ENCODE measurements at places on chromosomes 13 and 19.

GRCh38 chr13:74256969-74257368, 122.8 kb upstream of the KLF12 start:
- no peak for DNase-seq

GRCh38 chr19:15453091-15453578, 3.4 kb upstream of the WIZ start:
- no peak for DNase-seq

DNA sequence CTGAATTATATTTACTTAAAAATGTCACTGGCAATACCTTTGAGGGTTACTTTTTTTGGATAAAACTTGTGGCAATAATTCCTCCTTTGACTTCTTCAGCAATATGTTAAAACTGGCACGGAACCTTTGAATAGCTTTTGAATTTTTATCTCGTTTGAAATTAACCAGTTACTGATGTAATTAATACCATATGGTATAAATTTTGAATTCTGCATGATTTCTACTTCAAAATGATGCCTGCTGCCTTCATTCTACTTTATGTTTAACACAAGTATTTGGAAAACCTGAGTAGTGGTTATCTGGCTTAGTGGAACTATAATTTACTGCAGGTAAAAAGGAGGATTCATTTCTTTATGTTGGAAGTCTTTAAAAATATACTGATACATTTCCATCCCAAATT, 85.3 kb downstream of the LRCH1 start:
- DNase-seq = no peak

DNA sequence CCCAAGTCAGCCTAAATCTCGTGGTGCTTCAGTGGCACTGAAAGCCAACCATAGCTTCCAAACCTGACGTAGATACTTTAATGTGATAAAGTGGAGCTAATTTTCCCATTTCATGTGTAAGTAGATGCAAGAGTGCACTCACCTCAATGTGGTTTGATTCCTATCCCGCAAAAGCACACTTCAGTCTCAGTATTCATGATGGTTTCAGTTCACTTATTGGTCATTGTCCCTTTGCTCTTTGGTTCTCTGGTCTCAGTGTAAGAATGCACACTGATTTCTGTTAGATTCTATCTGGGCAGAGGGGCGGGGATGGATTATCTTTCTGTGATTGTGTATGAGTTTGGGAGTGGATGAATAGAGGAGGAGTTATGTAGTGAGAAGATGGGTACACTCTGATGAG, 340.6 kb downstream of the KCNRG start:
- no peak for DNase-seq

GRCh38 chr19:42165146-42165545, 32.9 kb upstream of the POU2F2 start:
- DNase-seq = no peak

DNA sequence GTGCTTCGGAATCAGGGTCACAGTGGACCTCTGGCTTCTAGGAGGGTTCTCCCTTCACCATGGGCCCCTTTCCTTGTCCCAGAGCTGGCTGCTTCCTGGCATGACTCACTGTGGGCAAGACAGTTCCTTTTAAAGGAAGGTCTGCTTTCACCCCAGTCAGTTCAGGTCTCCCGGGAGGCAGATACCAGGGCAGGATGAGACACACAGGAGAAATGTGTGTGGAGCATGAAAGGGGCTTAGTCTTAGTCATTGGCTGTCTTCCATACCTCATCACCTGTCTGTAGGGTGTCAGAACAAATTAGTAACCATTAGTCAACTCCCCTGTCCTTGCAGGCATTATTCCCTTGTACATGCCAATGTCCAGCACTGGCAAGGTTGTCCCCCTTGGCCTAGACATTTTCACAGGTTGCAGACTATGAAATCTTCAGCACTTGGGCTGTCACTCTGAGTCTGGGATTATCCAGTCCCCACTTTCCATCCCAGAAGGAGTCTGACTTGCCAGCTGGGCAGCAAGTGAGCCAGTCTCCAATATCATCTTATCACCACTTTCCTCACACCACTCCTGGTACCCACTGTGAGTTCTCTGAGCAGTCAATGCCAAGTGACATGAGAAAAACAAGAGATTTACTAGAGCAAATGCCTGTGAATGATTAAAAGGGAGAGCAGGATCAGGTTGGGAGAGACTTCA, 76.8 kb upstream of the MEDAG start:
- no peak for DNase-seq

- no peak for DNase-seq
These were observed 7.4 kb upstream of the ESD start for GRCh38 chr13:46804391-46804815.

- peak; percentile 80 for DNase-seq
These were observed 36.4 kb upstream of the NANOS3 start for GRCh38 chr19:13840305-13841085.

DNA sequence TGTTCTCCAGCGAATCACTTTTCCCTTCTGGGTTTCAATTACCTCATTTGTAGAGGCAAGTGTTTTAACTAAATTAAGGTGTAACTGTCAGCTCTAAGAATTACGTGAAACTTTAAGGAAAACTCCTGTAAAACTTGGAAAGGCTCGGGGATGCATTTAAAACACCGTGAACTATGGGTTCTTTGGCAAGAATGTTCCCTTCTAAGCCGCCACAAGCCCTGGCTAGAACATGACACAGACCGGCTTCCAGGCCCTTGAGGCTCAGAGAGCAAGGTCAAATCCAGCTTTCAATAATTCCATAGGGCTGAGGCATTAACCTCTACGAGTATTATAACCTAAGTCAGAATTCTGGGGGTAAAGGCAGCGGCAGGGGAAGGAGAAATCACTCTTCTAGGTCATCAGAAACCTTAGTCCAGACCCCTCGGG, 685 bp downstream of the VWA8 start:
- DNase-seq = no peak

DNA sequence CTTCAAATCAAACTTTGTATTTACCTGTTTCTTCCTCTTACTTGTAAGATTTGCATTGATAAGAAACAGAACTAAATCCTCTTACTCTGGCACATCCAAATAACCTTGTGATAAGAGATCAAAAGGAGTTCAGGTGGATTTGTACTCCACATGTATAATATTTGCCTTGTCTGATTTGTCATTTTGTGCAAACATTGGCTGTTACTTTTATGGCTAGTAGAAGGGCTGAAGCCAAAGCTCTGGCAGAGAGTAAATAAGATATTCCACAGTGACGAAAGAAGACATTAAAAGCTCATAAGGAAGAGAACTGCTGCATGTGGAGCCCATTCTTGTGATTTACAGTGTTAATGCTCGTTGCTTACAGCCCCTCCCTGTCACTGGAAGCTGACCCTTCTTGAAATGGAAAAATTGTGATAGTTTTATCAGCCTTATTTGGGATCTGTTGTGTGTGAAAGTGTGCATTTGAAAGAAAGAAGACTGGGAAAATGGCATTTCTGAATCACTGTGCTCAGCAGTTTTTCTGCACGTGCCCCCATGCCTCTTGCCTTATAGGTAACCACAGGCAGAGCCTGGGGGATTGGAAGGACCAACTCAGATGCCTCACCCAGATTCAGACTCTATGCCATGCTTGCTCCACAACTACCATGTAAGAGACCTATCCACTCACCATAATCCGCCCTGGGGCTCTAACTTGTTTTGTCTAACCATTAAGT, 68.2 kb downstream of the OXGR1 start:
- no peak for DNase-seq

DNA sequence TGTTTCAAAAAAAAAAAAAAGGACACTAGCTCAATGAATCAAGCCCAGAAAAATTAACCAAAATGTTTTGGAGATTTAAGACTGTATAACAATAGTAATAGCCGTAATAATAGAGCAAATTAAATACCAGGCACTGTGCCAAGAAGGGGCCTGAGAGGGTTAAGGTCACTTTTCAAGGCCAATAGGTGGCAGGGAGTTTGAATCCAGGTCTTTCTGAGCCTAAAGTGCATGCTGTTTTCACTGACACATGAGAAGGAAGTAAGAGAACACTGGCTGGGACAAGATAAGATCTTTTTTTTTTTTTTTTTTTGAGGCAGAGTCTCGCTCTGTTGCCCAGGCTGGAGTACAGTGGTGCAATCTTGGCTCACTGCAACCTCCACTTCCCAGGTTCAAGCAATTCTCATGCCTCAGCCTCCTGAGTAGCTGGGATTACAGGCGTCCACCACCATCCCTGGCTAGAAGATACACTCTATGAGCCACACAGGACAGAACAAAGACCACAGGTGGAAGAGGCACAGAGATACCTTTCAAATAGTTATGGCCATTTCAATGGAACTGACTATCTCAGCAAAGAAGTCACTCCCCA, 7.7 kb downstream of the FFAR2 start:
- no peak for DNase-seq

DNA sequence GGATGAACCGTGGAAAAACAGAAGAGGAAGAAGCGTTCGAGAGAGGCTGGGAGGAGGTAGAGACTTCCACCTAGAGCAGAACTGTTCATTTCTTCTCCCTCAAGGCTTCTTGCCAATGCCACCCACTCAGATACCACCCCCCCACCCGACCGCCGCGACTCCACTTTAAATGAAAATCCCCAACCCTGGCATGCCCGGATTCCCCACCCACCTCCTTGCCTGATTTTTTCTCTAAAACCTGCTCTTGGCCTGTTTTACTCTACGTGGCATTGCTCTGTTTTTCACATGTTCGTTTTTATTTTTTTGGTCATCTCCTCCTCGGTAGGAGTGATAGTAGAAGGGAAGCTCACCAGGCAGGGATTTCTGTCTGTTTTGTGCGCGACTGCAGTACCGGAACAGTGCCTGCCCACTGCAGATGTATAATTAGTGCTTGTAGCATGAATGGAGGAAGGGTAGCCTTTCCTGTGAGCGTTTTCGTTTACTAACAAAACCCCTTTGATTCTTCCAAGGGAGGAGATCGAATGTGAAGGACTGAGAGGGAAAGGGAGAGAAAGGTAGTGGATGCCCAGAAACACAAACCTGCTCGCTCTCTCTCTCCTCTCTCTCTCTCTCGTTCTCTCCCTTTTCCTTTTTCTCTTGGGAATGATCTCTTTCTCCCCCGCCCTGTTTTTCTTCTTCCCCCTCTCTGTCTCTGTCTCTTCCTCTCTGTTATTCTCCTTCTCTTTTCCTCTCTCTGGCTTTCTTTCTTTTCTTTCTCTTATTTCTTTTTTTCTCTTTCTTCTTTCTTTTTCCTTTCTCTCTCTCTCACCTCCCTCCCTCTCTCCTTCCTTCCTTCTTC, 2.2 kb downstream of the CD70 start:
- peak; percentile 63 for DNase-seq

GRCh38 chr19:49498475-49498874, 2.2 kb downstream of the RPS11 start:
- peak; percentile 69 for DNase-seq

DNA sequence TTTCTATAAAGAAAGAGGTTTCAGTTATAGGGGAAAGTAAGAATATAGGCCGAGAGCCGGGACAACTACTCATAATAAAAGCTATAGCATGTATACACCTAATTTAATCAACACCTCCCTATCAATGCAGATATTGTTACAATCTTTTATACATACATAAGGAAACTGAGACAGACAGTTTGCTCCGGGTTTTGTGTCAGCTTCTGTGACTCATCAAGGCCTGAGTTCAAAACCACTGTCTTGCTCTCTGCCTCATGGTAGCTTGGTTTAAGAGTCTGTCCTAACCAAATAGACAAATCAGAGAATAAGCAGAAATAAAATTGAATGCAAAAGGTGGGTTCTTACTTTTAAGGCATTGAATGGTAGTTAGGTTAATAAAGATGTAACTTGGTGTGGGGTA, 222.9 kb downstream of the GGACT start:
- DNase-seq = no peak

DNA sequence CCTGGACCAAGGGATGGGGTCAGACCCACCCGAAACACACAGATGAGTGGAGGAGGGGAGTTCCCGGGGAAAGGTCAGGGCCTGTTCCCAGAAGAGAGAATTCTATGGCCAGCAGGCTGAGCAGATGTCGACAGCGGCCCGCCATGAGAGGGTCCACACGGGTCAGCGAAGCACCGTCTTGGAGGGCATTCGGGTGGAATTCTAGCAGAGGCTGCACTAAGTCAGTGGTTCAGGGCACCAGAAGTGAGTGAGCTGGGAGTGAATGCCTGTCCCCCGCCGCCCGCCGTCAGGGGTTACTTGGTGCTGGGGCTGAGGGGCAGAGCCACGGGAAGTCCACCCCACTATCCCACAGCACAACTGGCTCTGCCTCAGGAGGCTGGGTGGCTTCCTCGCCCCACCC, 96.2 kb upstream of the VSTM2B start:
- DNase-seq = no peak

GRCh38 chr13:103539265-103539664, 473.0 kb upstream of the SLC10A2 start:
- DNase-seq = no peak

DNA sequence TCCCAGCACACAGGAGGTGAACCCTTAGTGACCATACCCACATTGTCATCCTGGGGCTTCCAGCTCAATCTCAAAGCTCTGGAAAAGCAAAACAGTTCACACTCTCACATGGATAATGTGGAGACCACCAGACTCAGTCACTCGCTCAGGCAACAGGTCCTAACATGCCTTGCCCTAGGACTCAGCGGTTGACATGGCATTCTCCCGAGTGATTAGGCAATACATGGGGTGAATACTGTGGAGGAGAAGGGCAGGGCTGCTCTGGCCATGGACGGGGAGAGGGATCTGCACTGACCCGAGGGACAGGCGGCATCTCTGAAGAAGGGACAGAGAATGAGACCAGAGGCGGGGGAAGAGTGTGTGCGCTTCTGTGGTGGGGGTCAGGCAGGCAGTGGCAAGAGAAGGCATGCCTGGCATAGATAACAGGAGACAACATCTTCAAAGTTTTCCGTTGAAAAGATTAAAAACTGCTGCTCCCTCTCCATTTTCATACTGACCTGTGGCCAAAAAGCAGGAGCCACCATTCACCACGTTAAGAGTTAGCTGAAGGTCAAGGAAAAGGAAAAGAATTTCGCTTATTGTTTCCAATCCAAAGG, 44.5 kb upstream of the EPHX3 start:
- DNase-seq = no peak

GRCh38 chr13:26255691-26256277, 1.9 kb downstream of the CDK8 start:
- DNase-seq = no peak
